Activated CD4-positive, CD25-positive, alpha-beta regulatory T cell (primary cell): ENCODE measurements at places on chromosomes 13 and 19.
A peak's percentile ranks its signal among the peaks of the same experiment; 100 is the strongest.

GRCh38 chr13:36509369-36509768 is 77.1 kb downstream of the CCNA1 start:
- DNase-seq: no peak

- no peak for DNase-seq
These were observed 2.3 kb upstream of the SLC25A15 start for GRCh38 chr13:40787062-40787461.

DNA sequence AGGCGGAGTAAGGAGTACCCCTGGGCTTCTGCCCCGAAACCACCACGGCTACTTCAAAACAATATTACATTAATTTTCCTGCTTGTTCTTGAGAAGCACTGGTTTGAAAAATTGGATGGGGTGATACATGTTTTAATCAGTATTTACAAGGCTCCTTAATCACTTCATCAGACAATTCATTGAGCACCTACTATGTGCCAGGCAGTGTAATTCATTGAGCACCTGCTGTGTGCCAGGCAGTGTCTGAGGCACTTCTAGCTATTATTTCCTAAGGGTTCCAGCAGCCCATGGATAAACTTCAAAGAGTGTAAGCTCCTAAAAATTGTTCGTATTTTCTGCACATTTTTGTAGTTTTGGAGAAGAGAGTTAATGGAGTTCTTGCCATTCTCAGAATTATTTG is 1.6 kb upstream of the GAS6 start:
- DNase-seq: no peak

DNA sequence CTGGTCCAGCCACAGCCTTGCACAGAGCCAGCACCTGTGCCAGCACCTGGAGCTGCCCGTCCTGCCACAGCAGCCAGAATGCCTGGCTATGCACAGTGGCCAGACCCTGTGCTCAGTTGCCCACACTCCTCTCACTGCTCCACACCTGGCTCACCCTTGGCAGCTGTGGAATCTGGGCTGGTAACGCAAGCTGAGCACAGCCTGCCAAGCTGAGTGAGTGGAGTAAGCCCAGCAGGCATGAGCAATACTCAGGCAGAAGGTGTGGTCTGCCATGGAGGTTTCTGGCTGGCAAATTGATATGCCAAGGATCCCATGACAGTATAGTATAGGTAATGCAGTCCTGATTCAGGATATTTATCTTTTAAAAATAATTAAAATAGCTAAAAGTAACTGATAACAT is 122.2 kb downstream of the PCDH9 start:
- no peak for DNase-seq

DNA sequence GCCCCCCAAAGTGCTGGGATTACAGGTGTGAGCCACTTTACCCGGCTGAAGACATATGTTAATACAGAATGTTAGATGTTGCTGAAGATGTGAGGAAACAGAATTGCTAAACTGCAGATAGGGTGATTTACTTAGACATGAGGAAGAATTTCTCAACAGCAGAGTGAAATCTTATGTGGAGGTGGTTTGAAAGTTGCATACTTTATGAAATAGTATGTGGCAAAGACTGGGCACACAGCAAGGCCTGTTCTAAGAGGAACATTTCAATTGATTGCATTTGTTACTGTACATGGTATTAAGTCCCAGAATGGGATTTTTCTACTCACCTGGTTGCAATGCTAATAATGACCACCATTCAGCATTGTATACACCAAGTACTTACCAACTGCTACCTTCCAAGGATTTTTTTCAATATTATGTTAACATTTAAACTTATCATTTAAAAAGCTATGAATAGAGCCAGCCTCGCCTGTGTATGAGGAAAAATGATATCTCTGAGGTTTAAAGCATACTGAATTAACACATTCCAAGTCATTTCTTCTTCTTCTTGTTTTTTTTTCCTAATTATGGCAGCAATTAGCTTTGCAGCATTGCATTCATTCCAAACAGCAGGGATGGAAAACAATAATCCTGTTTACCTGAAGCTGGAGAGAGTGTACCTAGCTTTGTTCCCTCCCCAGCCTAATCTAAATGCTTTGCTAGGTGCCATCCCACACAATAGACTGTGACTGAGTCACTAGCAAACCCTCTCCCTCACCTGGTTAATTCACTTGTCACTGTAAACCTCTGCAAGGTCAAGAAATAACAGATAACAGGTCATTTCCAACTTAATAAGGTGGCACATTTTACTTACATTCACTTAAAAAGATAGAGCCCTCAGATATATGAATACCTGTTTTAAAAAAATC is 19.4 kb upstream of the KLF5 start:
- DNase-seq: no peak

DNA sequence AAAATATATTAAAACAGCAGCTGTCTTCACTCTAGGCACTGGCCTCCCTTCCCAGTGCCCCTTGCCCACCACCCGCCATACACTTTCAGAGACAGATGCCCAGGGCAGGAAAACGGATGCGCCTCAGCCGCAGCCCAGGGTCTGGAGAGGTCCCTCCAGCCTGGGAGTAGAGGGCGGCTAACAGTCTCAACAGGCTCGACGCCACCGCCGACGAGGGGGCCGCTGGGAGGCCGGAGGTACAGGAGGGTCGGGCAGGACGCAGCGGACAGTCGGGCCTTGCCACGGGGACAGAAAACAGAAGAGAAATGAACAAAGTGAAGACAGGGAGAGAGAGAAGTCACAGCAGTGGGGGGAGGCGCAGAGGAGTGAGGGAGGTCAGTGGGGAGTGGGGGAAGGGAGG is 27.1 kb downstream of the C19orf47 start:
- no peak for DNase-seq

- peak; percentile 32 for DNase-seq
These were observed 1.3 kb downstream of the MAN2B1 start for GRCh38 chr19:12665281-12665573.

GRCh38 chr13:37811441-37811840 is 58.1 kb downstream of the TRPC4 start:
- DNase-seq: no peak

GRCh38 chr13:27446986-27447583 is 3.3 kb downstream of the MTIF3 start:
- DNase-seq: no peak

DNA sequence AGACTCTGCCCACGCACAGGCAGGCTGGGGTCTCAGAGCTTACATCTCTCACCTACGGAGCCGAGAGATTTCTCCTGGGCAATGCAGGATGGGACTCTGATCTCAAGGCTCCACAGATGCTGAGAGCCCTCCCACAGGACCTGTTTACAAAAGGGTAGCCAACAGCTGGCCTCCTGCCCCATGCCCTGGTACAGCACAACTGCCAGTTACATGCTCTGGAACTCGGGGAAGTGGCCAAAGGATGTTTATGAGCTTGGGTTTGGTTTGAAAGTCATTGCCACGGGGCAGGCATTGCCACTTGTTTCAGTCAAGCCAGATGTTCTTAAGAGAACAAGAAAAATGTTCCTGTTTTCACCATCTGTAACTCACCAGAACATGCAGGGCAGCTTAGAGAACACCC is 3.5 kb downstream of the DHRS12 start:
- no peak for DNase-seq

GRCh38 chr13:77383097-77383496 is 56.2 kb upstream of the MYCBP2 start:
- no peak for DNase-seq

DNA sequence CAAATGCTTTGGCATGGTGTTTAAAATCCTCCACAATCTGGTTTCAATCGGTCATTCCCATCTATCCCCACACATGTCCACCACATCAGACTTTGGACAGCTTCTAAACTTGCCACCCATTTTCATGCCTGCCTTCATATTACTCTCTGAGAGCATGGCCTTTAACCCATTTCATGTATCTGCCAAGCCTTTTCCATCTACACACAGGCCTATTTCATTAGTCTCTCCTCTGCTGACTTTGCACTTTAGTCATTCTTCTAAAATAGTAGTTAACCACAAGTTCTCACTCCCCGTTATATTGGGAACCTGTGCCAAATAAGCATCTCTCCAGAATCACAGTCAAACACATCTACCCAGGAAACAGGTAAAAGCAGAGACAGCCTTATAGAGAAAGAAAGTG is 142.2 kb downstream of the MZT1 start:
- no peak for DNase-seq

DNA sequence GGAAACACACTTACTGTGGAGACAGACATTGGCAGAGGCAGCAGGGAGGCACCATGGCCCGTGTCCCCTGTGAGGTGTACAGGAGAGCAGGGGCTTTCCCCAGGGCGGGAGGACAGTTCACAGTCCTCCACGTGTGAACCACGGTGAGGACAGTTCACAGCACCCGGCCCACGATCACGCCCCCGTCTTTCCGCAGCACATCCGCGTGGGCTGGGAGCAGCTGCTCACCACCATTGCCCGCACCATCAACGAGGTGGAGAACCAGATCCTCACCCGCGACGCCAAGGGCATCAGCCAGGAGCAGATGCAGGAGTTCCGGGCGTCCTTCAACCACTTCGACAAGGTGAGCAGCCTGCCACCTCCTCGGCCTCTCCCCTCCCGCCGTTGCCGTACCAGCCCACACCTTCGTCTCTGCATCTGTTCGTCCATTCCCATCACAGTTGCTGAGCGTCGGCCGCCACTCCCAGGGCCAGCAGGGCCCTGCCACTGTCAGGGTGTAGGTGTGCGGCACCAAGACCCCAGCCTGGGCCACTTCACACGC is 17.4 kb downstream of the CAPN12 start:
- DNase-seq: no peak

GRCh38 chr13:93535251-93535650 is 308.6 kb downstream of the GPC6 start:
- no peak for DNase-seq

GRCh38 chr19:40614622-40615411 is 13.6 kb downstream of the LTBP4 start:
- no peak for DNase-seq

DNA sequence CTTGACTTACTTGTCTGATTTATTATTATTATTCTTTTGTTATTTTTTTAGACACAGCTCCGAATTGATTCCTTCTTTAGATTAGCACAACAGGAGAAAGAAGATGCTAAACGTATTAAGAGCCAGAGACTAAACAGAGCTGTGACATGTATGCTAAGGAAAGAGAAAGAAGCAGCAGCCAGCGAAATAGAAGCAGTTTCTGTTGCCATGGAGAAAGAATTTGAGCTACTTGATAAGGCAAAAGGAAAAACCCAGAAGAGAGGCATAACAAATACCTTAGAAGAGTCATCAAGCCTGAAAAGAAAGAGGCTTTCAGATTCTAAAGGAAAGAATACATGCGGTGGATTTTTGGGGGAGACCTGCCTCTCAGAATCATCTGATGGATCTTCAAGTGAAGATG is 29.4 kb downstream of the ERCC5 start:
- DNase-seq: no peak

GRCh38 chr13:58852076-58852475 is 1220.5 kb downstream of the PCDH17 start:
- DNase-seq: no peak

DNA sequence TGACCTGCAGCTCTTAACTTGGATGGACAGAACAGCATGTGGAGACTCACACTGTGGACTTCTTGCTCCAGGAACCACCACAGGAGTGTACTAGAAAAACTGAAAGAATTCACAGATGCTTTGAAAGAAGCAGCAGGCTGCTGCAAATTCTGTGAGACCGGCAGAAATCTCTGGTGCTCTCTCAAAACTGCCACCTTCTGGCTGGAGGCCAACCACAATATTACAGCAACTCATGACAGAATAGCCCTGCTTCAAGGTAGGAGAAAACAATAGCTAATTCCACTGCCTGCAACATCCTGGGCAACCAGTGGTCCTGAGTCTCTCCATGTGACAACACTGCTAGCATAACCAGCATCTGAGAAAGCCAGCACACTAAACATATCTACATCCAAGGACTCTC is 26.9 kb downstream of the CDK8 start:
- DNase-seq: no peak

DNA sequence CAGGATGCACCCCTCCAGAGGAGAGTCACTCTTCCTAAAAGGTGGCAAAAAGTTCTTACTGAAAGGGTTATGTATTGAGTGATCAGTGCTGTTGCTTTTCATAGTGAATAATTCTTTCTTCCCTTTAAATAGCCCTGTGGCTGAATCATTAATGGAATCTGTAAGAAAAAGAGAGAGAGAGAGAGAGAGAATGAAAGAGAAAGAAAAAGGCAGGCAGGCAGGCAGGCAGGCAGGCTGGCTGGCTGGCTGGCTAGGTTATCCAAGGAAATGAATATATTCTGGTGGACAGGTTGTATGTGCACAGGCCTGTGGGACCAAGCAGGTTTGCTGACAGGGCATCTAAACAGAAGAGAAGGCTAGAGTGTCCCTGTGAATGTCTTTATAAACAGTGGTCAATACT is 100.5 kb downstream of the DLEU7 start:
- no peak for DNase-seq

DNA sequence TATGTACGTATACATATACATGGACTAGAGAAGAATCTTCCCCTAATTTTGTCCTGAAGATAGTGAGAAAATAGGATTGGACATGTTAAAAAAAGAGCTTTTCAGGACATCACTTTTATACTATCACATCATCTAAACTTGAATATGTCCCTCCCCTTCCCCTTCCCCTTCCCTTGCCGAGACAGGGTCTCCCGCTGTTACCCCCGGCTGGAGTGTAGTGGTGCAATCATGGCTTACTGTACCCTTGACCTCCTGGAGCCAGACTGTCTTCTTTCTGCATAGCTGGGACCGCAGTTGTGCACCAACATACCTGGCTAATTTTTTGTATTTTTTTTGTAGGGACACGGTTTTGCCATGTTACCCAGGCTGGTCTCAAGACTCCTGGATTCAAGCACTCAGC is 6.6 kb downstream of the HNRNPM start:
- DNase-seq: no peak

DNA sequence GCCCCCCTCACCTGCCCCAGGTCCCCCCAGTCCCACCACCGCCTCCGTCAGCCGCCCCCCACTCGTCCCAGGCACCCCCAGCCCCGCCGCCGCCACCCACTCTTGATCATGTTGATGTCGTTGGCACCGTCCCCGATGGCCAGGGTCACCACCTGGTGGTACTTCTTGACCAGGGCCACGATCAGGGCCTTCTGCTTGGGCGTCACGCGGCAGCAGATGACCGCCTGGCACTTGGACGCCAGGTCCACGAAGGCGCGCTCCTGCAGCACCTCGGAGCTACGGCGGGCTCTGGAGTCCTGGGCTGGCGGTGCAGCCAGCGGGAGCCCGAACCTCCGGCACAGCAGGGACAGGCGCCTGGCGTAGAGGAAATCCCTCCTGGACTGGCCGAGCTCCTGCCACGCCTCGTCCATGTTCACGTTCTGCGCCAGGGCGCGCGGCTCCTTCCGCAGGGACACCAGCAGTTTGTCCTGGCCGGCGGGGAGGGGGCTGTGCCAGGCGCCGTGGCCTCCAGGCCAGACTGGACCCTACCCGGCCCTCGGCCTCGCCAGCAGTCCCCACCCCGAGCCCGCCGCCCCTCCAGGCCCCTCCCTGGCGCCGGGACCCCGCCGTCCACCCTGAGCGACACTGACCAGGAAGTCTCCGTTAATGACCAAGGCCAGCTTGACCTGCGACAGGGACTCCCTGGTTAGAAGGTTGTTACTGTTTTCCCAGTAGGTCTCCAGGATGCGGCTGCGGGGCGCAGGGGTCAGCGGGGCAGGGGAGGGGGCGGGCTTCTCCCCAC is 22.6 kb downstream of the ATP8B3 start:
- DNase-seq: no peak
